CD4-positive, alpha-beta T cell treated with Interleukin-17A for 1 hour (primary cell): ENCODE measurements at places on chromosomes 5 and 9.

DNA sequence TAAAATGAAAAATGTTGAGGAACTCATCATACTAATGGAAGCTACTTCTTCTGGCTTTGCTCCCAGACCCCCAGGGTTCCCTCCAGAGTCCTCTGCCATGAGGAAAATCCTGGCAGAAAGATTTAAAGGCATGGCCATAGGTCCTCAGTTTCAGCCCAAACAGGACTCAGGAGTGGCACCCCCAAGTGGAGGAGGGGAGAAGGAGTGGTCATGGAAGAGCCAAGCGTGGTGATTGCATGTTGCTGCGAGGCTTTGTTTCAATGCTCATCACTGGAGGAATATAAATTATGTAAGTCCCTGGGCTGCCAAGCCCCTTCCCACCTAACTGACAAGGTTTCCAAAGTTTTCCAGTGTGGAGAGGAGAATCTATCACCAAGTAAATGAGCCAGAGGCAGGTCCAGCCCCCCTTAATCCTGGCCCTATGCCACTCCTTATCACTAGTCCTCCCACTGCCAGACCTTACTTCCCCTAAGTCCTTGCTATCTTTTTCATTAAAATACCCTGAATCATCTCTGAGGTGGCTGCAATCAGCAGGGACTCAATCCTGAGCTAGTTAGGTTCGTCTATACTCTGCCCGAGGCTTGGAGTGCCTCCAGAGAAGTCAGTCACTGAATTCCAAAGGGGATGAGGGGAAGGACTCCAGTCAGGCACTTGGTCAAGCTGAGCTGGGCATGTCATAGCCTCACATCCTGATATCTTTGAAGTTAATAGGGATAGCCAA is 70.7 kb upstream of the TAF1L start:
- no peak for DNase-seq

DNA sequence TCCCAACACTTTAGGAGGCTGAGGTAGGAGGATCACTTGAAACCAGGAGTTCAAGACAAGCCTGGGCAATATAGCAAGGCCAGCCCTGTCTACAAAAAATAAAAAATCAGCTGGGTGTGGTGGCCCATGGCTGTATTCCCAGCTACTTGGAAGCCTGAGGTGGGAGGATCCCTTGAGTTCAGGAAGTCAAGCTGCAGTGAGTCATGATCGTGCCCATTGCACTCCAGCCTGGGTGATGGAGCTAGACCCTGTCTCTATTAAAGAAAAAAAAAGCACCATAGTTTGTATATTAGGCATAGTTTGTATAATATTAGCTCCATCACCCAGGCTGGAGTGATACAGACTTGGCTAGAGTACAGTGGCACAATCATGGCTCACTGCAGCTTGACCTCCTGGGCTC is 9.6 kb upstream of the NME5 start:
- no peak for DNase-seq

GRCh38 chr5:168916852-168917251 is 337.7 kb upstream of the PANK3 start:
- no peak for DNase-seq

DNA sequence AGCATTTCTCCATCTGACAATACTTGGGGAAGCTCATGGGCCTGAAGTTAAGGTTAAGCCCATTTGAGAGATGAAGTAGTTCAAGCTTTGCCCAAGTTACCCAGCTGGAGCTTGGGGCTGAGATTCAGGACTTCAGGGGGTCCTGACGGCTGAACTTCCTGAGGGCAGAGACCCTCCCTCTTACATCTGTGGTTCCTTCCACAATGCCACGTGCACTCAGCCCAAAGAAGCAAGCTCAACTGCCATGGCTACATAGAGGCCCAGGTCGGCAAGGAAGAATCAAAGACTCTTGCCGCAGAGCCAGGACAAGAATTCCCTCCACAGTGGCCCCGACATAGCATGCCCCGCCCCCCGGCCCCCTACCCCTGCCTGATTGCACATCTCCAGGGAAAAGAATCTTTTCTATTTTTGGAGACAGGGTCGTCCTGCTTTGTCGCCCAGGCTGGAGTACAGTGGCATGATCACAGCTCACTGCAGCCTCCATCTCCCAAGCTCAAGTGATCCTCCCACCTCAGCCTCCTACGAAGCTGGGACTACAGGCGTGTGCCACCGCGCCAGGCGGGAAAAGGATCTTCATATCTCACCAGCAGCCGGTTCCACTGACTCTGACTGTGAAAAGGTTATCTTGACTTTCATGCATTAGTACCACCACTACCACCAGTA is 9.2 kb downstream of the PHF19 start:
- no peak for DNase-seq

DNA sequence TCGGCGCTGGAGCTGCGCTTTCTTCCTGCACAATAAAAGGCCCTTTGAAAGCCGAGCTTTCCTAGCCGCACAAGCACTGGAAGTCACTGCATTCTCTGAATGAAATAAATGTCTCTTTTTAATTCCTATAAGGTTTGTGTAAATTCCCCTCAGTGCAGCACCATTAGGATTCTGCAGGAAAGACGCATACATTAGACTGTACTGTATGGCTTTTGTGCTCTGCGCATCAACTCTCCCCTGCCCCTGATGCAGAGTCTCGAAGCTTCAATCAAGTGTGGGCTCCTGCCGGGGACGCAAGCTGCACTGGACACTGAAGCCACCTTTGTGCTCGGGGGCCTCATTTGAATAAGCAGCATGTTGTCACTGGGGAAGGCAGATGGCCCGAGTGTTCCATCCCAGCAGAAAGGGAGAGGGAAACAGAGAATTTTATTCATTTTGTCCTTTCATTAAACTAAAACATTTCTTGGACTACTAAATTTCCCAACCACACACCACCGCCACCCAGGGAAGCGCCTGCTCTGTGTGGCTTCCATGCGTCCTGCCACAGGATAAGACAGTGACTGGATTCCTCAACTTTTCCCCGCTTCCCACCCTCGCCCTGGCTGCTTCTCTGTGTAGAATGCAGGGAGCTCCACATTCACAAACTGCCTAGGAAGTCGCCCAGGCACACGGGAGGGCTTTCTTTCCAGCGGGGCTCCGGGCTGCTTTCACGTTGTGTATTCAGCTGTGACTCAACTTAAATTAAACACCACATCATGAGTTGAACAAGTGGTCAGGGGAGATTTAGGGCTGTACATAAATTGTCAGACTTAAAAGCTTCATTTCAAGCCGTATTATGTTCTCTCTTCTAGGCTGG is 635.4 kb downstream of the IRX1 start:
- DNase-seq = no peak

- DNase-seq = no peak
These were observed 12.4 kb downstream of the POLK start for GRCh38 chr5:75524071-75524470.

DNA sequence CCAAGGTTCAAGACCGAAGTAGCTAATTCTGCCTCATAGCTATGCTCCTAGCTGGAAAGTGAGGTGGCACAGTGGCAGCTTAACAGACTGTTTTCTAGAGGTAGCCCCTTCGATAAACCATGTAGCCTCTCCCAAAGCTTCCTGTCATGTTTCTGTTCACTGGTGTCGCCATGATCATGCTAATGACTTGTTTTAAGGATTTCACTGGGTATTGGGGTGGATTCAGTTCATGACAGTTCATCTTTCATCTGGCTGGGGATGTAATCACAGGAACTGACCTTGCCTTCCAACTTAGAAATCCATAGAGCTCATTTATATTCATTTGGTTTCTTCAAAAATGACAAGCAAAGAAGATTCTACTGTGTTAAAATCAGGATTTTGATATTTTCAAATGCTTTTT is 9.4 kb downstream of the POU5F2 start:
- no peak for DNase-seq

GRCh38 chr9:9117866-9118265 is 1318.3 kb upstream of the DMAC1 start:
- DNase-seq = no peak

DNA sequence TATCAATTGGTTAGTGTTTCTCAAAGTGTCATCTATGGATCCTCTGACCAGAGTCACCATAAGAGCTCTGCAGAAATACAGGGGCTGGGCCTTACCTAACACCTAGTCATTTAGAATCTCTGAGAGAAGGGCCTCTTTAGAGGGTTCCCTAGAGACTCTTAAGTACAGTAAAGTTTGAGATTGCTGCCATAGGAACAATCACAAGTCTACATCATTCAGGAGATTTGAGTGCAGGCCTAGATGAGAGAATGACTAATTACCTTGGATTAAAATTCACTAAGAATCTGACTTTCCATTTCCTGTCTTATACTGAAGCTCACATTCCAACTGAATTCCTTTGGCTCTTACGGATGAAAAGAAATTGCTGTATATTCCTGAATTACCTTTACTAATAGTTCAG is 182.1 kb upstream of the PTGER4 start:
- no peak for DNase-seq

GRCh38 chr9:123975871-123976270 is 35.7 kb upstream of the LHX2 start:
- DNase-seq = no peak

DNA sequence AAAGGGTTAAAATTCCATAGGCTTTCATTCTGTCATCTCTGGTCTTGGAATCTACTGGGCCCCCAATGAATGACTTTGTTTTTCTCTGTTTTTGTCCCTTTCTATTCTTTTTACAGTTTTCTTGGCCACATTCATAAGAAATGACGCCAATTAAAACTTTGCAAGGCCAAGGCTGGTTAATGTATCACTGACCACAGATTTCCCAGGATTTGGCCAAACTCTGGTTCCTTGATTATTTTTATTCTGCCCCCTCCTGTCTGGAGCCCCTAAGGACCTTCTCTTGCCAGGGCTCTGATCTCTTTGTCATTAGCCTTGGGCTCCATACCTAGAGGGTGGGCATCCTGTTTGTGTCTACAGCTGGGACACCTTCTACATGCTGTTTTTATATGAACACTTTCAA is 388.9 kb upstream of the PAPPA start:
- no peak for DNase-seq

DNA sequence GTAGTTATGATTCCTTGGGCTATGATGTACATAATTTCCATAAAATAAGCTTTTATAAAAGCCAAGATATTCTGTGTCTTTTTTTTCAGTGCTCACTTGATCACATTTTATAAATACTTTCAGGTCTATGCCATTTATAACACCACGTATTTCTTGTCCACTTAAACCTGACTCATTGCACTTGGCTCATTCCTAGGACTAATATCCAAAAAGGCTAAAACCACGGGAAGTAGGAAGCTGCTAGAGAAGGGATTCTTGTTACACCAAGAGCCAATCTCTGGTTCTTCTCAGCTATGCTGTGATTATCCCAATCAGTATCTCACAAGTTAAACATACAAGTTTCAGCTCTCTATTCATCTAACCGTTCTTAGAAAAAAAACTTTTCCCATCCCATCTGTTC is 80.4 kb upstream of the CDH6 start:
- no peak for DNase-seq

DNA sequence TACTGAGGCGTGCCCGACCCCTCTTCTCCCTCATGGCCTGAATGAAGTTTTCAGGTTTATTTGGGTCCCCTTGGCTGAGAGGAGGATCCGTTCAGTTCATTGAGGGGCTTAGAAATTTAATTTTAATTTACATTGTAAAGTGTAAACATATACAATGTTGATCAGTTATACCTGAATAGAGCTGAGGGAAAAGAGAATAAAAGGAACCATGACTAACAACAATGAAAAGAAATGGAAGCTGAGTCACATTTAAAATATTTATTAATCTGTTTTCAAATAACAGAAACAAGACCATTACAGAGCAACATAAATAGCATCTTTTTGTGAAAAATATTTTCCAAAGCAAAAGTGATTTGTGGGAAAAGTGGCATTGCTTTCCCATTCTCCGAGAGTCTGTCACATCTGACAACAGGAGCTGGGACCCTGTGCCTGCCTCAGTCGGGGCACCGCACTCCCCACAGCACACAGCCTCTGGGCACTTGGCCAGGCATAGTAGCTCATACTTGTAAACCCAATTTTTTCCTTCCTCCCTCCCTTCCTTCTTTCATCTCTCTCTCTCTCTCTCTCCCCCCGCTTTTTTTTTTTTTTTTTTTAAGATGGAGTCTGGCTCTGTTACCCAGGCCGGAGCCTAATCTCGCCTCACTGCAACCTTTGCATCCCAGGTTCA is 28.7 kb downstream of the PROP1 start:
- no peak for DNase-seq

DNA sequence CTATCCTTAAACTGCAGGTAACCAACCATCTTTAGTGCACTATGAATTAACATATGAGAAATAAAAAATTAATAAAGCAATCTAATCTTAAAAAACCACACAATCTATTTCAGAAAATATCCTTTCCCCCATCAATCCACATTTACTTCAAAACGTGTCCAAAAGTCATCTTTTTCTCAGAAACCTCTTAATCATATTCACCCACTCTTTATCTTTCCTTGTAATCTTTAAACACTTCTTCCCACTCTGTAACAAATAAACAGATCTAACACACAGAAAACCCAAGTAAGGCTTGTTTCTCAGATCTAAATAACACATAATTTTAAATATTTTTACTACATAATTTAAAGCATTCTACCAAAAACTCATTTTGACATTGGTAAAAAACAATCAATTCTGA is 44.4 kb downstream of the EFCAB9 start:
- DNase-seq = no peak

GRCh38 chr5:96140084-96140483 is 178.4 kb upstream of the ELL2 start:
- DNase-seq = no peak

GRCh38 chr5:14593326-14594021 is 11.9 kb downstream of the OTULINL start:
- DNase-seq = peak; percentile 49

GRCh38 chr9:127162046-127162863 is 39.8 kb upstream of the ANGPTL2 start:
- DNase-seq = peak; percentile 6

GRCh38 chr5:74326571-74327338 is 313.8 kb downstream of the ENC1 start:
- peak; percentile 59 for DNase-seq

DNA sequence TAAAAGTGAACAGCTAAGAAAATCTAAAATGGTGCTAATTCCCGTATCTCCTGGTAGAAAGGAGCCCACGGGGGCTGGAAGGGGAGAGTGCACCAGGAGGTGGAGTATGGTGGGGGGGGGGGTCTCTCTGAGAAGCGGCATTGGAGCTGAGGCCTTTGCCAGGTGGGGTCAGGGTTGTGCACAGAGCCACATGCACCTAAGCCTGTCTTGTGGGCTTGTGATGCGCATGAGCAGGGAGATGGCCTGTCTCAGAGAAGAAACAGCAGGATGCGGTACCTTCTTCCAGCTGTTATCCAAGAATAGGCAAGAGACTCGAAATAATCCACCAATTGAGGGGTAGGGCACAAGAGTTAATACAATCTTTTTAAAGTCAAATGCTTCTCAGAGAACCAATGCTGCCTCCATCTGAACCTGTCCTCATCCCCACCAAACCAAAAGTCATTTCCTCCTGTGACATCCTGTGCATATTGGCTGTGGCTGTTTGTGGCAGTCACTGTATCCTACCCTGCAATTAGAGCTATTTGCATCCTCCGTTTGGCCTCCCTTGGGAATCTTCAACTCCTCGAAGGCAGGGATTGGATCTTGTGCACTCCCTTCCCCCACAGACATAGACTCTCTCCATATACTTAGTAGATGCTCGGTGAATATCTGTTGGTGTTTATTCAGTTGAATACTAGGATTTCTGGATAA is 45.4 kb downstream of the FGF1 start:
- DNase-seq = no peak

DNA sequence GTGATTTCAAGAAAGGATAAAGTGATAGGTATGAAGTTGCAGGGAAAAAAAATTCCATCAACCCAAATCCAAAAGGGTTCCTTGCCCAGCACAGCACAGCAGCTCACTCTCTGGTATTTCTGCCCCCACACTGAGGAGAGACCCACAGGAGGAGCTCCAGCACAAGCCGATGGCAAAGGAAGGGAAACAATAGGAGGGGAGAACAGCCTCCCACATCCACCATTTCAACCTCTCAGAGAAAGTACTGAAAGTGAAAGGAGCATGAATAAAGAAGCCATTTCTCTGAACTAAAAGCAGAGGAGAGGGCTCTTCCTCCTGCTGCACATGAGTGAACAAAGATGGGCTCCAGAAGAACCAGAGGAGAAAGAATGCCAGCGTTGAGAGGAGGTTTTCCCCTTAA is 54.9 kb upstream of the ZSWIM6 start:
- peak; percentile 29 for DNase-seq
